ENCODE measurements at places on chromosomes 1 and 21.

- no peak for DNase-seq
These were observed 13.1 kb downstream of the TXNIP start for GRCh38 chr1:145983206-145983675.

DNA sequence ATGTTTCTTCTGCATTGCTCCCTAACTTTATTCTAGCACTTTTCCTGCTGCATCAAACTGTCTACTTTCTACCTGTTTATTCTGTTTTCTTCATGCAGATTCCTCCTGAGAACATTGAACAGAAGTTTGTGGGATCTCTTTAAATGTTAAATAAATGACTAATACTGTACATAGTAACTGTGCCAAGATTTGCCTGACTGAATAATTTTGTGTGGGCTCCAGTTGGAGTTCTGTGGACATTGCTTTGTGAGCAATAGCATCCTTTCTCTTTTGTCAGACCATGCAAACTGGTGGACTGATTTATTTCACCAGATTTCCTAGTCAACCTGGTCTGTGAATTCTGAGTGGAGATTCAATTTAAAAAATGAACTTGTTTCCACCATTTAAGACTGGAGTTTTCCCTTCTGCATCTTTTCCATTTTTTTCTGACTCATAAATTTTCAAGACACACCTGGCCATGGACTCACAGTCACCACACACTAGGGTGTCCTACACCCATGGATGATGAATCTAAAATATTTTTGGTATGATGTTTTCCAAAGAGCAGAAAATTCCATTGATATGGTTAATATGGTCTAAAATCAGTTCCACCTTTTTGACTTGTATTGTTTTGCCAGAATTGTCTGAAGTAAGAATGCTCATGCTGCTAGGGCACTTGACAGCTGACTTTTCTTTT, 140.7 kb upstream of the SPAG17 start:
- no peak for DNase-seq

DNA sequence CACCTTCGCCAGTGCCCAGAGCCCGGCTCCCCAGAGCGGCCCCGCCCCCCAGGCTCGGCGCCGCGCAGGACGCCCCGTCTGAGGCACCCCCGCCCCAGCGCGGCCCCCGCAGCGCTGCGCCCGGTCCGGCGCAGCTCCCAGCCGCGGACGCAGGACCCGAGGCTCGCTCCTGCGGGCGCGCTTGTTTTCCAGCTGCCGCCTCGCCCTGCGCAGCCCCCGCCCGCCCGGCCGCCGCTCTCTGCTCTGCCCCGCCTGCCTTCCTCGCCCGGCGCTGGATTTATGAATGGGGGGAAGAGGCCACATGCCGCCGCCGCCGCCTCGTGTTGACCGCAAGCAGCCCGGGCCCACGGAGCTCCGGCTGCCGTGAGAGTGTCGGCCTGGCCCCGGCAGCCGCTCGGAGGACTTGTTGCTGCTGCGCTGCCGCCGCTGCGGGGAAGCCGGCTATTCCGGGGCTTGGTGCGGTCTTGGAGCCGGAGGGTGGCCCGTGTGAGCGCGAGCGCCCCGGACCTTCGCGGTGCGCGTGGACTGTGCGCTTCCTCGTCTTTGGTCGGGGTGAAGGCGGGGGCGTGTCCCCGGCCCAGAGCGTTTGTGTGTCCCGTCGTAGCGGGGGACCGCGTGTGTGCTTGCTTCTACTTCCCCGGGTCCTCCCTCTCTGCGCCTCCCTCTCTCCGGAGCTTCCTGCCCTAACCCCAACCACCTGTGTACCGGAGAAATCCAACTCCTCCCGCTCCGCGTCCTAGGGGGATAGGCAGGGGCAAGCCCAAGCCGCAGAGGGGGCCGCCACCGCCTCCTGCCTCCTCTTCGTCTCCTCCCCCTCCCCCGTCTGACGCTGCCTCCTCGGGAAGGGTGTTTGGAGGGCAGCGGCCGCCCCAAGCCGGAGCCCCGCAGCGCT, 736 bp downstream of the KCNC4 start:
- peak; percentile 46 for DNase-seq

DNA sequence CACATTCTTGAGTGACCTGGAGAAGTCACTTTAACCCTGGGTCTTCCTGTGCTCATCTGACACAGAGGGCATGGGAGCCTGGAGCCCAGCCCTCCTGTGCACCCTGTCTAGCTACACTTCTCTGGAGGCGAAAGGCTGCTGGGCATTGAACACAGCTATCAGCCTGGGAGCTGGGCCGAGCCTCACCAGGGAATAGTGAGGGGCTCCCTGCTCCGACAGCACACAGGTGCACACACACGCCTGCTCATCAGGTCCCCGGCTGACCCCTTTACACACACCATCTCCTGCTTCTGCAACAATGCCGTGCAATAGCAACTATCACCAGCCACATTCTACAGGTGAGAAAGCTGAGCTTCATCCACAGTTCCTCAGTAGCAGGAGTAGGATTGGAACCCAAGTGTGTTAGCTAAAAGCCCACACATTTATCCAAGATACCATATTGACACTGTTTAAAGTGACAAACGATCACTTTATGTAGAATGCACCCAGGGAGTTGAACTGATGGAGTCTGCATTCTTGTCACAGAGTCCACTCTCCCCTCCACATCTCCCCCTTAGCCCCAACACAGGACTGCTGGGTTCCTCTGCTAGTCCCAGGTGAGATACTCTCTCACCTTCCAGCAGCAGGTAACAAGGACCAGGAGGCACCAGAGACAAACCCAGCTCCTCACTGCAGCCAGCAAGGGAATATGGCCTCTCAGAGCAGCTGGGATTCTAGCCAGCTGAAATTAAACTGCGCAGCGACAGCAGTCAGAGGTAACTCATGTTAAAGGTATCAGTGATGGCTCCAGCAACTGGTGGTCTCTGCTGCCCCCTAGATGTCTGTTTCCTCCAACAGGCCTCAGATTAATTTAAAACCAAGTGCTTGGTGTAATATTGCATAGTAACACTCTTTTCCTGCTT, 18.3 kb upstream of the CAPN8 start:
- no peak for DNase-seq

GRCh38 chr1:84037758-84038611, 39.1 kb upstream of the TTLL7 start:
- DNase-seq: no peak

GRCh38 chr1:11466416-11466815, 12.5 kb upstream of the DISP3 start:
- DNase-seq: no peak

- DNase-seq: no peak
These were observed 190.5 kb downstream of the APP start for GRCh38 chr21:25979845-25980616.

DNA sequence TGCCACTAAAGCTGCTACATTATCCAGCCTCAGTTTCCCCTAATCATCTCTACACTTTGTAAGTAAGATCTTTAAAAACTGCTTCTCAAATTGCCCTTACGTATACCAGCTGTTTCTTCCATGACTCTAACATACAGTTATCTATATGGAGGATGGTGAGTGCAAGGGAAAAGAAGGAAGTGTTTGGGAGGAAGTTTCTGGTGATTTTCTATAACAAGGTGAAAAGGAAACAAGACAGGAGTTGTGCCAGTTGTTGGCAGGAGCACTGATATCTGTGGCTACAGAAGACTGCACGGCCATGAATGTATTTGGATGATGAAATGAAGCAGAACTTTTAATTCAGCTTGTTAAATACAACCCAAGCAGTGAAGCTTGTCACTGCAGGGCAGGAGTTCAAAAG, 32.3 kb upstream of the NHLH2 start:
- DNase-seq: no peak

DNA sequence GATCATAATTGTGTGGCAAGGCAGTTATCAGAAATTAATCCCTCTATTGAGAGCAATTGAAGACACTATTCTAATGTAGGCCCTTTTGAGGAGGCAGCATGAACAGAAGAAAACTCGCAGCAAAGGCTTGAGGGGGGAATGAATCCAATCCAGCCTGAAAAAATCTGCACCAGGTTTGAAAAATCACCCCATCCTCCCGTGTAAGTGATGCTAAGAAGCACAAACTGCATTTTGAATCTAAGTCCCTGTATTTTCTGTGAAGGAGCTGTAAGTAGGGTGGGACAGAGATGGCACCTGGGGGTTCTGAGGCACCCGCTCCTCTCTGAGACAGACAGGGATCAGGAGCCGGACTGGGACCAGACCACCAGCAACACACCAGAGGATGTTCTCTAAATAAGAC, at the start of gene CRB1:
Gene CRB1, plus strand, starts transcription at position 241 of the 400 bp plus-strand sequence. CDS start 161 bp downstream, outside the sequence.
- no peak for DNase-seq

GRCh38 chr1:18836654-18837053, 22.8 kb downstream of the TAS1R2 start:
- no peak for DNase-seq

- DNase-seq: no peak
These were observed 73.3 kb upstream of the TINAGL1 start for GRCh38 chr1:31502926-31503511.

DNA sequence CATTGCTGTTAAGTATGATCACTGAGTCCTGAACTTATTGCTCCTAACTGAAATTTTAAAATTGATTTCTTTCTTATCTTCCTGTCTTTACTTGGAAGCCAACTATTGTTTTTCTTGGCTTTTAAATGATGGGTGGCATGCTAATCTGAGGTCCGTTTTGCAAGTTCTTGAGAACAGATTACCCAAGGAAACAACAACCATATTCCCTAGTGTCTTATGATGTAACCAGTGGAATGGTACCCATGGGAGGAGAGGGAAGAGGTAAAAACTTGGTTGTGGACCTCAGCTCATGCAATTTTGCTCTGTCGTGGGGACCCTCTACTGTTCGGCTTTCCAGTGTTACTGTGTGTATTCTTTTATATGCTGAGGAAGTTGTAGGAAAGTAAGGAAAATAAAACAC, 454.8 kb upstream of the ADAMTS5 start:
- no peak for DNase-seq

- no peak for DNase-seq
These were observed 18.7 kb downstream of the C1orf198 start for GRCh38 chr1:230849451-230850224.

DNA sequence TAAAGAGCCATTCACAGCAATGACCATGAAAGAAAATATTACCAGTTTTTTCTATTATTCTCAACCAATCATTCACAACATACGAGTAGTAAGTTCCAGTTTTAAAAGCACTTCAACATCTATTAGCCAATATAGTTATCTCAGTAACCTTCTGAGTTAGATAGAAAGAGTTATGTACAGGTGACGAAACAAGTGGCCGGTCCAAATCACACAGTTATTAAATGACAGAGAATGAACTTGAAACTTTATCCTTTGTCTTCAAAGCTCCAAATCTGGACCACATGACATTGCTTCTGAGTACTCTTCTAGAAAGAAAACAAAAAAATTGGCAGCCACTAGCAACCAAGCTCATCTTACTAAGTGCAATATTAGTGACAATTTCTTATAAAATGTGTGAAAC, 393.8 kb downstream of the OMA1 start:
- no peak for DNase-seq

DNA sequence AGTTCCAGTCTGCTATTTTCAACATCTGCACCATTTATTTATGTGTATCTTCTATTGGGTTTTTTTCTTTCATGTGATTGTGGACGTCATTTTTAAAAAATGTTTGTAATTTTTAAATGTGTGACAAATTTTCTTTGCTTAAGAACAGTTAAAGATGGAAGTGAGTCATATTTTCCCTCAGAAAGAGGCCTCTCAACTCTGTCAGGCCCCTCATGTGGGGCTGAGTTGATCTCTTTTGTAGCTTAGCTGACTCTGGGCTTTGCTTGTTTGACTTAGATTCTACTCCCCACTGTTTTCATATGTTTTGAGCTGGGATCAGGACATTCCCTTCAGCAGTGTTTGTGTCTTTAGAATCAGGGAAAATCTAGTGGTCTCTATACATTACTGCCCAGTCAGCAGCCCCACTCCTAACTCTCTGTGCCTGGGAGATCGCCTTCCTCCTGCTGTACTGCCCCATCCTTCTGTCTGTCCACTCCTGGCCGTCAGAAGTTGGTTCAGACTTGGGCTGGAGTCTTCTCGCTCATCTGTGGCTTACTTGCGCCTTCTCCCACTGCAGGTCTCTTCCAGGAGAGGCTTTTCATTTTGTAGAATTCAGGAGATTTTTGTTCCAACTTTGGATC, 137.4 kb downstream of the DYRK1A start:
- no peak for DNase-seq

- no peak for DNase-seq
These were observed 465.9 kb downstream of the NPHP4 start for GRCh38 chr1:5526385-5526750.

DNA sequence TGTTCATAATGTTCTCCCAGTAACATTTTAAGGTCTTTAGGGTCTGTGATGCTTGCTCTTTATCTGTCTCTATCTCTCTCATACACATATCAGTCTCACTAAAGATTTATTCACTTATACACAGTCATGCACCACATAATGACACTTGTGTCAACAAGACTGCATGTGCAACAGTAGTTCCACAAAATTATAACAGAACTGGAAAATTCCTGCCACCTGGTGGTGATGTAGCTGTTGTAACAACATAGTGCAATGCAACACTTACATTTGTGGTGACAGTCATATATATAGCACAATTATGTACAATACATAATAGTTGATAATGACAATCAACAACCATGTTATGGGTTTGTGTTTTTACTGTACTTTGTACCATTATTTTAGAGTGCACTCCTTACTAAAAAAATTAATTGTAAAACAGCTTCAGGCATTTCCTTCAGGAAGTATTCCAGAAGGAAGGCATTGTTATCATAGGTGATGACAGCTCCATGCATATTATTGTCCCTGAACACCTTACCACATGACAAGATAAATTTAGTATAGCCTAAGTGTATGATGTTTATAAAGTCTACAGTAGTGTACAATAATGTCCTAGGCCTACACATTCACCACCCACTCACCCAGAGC, 8.1 kb downstream of the TDRD5 start:
- DNase-seq: no peak

DNA sequence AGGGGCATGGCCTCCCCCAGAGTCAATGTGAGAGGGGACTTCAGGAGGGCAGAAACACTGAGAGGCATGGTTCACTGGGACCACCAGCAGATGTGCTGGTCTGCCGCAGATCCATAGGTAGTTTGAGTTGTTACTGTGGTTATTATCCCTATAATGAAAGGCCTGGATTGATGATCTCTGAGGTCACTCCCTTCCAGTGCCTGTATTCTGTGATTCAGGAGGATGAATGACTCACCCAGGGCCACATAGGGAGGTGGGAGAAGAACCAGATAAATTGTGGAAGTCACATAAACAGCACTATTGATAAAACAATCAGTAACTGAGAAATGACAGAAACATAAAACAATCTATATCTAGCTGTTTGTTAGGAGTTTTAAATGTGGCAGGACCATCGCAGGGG, 22.7 kb upstream of the ACTL8 start:
- DNase-seq: no peak

DNA sequence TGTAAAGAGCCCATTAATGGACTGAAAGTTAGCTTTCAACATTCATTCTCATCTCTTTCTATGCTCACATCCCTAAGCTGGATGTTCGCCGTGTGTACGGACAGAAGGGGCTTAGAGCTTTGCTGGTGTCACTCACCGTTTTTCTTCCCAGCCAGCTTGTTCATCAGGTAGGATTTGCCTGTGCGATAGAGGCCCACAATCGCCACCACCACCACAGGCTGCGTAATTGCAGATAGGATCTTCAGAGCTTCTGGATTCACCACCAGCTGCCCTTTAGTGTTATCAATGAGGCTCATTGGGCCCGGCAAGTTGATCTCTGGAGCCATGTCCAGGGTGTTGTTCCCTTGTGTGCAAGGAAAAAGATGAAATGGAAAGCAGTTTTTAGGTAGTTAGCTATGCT, 4.3 kb downstream of the GBP2 start:
- DNase-seq: no peak
